ENCODE measurements at places on chromosomes 6 and 20.
A peak's percentile ranks its signal among the peaks of the same experiment; 100 is the strongest.

DNA sequence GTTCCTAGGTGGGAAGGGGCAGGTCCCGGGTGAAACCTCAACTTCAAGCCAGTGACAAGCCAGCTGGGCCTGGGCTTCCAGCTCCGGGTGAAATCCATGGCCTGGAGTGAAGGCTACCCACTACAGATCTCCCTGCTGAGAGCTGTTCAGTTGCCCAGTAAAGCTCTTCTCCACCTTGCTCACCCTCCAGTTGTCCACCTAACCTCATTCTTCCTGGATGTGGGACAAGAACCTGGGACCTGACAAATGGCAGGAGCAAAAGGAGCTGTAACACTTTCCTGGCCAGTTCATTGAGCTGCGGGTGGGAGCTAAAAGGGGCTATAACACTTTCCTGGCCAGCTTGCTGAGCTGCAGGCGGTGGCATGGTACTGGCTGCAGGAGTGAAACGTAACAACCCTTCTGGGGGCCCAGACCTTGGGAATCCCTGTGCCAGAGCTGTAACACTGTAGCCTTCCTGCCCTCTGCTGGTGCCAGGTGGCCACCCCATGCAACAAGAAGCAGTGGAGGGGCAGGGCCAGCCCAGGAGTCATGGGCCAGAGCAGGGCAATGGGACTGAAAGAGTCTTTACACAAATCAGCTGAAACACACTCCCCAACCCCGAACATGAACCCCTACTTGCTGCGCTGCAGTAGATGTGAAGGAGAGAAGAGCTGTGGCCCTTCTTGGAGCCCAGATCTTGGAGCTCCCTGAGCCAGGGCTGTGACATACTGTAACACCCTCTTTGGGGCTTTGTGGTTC lies 3.6 kb upstream of the HINT3 start:
- DNase-seq, result no peak

DNA sequence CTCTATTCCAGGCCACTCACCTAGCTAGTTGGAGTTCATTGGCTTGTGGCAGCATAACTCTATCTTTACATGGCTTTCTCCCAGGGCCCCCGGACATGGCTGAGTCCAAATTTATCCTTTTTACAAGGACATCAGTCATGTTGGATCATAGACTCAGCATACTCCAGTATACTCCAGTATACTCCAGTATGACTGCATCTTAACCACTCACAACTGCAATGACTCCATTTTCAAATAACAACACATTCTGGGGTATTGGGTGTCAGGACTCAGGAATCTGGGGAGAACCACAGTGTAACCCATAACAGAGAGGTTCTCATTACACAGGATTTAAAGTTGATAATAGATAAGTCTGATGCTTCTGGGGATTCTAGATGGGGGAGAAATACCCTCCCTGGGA lies 53.8 kb upstream of the TSHZ2 start:
- DNase-seq, result no peak

- no peak for DNase-seq
Observed at GRCh38 chr6:157978021-157978783, 3.5 kb upstream of the SYNJ2 start.

DNA sequence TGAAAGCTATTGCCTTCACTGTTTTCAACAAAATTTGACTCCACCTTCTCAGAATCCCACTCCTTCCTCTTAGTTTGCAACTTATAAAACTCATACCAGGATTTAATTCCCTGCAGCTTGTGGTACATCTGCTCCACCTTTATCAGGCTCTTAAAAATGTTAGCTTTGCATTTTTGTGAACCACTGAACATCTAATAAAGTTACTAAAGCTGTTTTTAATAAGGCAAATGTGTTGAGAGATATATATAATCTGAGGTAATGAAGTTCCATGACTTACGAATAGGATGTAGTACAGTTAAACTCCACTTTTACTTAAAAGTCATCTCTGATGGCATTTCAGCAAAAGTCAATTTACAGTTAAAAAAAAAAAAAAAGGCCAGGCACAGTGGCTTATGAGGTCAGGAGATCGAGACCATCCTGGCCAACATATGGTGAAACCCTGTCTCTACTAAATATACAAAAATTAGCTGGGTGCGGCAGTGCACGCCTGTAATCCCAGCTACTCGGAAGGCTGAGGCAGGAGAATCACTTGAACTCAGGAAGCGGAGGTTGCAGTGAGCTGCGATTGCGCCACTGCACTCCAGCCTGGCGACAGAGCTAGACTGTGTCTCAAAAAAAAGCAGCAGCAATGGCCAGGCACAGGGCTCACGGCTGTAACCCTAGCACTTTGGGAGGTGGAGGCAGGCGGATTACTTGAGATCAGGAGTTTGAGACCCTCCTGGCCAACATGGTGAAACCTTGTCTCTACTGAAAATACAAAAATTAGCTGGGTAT lies 106.2 kb downstream of the KIF13A start:
- DNase-seq, result no peak

- DNase-seq, result no peak
Observed at GRCh38 chr6:56005426-56005825, 130.0 kb upstream of the BMP5 start.

- DNase-seq, result peak; percentile 87
Observed at GRCh38 chr6:17086469-17086868, 15.4 kb upstream of the STMND1 start.

DNA sequence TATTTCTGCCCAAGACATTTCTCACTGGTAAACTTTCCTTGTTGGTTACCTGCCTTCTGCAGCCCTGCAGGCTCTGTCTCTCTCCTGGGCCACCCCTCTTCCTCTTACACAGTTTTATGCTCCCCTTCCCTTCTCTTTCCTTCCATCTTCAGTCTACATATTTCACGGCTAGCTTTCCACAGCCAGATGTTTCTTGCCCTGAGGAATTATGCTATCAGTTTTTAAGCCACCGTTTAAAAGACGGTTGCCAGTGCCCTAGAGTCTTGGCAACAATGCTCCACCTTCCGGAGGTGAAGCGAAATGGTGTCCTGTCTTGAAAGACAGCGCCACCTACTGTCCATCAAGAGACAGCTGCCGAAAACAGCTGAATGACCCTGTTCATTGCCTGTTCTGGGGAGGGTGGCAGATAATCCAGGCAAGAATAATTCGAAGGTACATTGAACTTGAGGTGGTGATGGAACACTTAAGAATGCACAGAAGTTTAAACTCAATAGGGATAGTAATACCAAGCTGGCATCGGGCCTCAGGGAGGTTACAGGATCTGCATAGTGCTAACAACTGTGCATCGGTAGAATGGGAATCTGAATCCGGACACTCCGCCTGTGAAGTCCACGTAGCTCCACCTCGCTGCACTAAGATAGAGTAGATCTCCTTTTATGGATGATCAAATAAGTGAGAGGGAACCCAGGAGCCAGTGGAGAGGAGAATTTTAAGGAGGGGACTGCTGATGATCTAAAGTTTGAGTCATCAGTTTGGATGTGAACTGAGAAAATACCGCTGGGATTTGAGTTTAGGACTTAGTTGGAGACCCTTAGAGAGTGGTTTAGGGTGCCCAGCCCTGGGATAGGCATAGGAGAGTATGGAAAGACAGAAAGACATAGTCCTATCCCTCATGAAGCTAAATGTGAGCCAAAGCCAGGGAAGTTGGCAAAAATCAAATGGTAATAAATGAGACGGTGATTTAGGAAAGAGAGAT lies 4.8 kb upstream of the TRIM40 start:
- peak; percentile 89 for DNase-seq

DNA sequence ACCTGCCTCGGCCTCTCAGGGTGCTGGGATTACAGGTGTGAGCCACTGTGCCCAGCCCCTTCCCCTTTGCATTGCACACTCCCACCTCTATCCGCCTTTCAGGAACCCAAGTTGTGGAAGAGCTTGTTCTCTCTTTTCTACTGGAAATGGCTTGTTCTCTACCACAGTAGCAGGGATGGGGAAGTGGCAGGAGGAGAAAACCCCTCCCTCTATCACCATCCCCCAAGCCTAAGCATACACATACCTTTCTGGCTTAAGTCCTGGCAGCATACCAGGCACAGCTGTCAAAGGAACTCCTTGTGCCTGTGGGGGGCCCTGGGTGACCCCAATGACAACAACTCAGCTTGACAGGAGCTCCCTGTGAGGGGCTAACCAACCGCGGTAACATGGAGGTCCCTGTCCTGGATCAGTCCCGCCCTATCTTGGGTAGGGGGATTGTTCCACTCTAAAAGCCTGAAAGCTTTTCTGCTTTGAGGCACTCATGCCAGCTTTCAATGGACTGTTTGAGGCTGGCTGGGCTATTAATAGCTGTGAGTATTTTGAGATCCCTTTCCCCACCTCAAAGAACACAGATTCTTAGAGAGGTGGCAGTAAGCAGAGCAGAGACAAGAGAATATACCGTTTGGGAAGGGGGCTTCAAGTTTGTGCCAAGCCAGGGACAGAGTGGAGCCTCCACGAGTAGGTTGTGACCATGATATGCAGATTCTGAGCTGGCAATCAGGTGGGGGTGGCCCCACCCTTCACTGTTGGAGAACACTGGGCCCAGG lies 2.3 kb downstream of the KLHDC3 start:
- peak; percentile 63 for DNase-seq

DNA sequence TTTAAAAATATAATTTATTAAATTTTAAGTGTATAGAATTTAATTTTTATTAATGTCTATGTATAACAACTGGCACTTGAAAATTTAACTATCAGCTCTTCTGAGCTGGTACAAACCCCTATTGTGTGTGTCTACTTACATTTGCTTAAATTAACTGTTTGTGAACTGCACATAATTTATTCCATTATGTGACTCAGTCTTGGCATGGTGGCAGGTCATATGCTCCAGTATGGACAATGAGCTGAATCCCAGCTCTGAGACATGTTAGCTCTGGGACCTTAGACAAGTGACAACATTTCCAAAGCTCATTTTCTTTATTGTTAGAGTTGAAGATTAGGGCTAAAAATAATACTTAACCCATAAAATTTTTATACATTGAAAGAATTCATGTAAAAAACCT lies 526.1 kb upstream of the MARCKS start:
- no peak for DNase-seq

DNA sequence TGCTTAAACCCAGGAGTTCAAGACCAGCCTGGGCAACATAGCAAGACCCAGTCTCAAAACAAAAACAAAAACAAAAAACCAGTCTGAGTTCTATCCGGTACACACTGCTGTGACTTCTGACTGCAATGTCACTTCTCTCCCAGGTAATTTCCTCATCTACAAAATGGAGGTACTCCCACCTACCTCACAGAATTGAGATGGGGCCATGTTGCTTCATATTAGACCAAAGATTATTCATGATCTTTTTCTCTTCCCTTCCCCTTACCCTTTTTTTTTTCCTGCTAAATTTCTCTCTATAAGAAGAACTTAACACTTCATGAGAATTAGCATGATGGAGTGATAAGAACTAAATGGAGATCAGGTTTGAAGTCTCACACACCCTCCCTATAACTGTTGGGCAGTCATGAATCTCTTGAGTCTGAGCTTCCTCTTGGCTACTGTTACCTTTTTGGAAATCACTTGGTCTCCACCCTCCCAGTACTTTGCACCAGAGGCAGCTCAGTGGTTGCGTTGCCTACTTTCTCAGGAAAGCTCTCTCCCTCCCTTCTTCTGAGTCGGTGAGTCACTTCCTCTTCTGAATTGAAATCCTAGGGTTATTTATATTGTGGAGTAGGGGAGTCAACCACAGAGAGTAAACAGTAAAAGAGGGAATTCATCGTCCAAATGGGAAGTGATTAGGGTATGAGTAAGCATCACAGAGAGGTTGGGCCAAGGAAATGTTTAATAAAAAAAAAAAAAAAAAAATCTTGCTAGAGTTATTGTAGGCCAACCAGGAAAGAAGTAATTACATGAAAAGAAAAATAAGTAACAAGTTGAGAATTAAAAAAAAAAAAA lies 59.9 kb upstream of the MAP7 start:
- no peak for DNase-seq

DNA sequence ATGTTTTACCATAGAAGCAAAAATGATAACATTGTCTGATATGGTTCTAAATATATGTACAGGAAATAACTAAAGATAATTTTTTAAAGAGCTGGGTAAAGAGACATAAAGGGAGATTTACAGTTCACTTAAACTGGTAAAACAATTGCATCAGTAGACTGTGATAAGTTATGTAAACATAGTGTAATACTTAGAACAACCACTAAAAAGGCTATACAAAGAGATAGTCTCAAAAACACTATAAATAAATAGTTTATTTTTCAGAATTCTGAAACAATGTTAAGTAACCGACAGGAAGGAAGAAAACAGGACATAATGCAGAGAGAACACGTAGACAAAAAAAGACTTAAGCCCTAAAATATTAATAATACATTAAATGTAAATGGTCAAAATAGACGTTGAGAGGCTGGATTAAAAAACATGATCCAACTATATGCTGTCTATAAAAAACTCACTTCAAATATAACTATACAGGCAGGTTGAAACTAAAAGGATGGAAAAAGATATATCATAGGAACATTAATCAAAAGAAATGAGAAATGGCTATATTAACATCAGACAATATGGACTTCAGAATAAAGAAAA lies 32.7 kb upstream of the ATXN1 start:
- no peak for DNase-seq
